NCI-H748 treated with DMSO at 0.1 percent for 48 hours (cell line): ENCODE measurements at places on chromosomes 12 and 14.

DNA sequence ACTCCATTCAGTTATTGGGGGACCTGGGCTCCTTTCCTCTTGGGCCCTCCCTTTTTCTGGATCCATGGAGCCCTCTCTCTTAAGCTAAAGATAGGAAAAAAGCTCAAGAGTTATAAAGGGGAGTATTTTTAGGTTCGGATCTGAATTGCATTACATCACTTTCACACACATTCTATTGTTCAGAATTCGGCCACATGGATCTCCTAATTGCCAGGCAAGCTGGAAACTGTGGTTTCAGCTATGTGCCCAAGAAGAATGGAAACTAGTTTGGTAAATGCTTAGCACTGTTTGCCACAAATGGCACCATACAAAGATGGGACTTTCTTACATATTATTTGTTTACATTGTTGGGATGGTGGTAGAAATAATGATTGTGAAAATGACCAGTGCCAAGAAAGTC lies 145.6 kb downstream of the LRIG3 start:
- no peak for DNase-seq

- DNase-seq, result no peak
These were observed 54.2 kb upstream of the BCL2L14 start for GRCh38 chr12:12016284-12017100.

GRCh38 chr12:12467688-12468261 lies 94.9 kb downstream of the DUSP16 start:
- DNase-seq, result no peak

GRCh38 chr12:120132863-120133385 lies 16.4 kb upstream of the RAB35 start:
- no peak for DNase-seq

DNA sequence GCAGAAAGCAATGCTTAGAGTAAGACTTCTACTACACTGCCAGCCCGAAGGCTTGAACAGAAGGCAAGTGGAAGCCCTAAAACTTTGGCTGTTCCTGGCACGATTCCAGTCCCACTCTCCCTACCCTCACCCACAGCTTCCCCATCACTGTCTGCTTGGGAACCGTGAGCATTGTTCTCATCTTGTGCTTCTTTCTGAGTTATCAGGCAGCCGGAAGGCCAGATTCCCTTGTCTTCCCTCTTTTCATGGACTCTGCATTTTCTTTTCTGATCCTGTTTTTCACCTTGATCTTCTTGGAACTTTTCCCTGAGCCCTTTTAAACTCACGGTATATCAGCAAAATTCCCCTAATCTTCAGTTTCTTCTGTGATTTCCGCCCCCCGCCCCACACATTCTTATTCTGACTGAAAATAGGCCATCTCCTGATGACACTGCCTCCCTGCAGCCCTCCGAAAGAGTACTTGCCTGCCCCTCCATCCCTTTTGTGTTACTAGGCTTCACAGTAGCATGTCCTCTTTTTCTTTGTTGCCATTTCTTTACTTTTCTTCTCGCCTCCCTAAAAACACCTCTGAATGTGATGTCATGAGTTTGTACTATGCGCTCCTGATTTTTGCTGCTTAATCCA lies 29.9 kb downstream of the RCOR1 start:
- no peak for DNase-seq

DNA sequence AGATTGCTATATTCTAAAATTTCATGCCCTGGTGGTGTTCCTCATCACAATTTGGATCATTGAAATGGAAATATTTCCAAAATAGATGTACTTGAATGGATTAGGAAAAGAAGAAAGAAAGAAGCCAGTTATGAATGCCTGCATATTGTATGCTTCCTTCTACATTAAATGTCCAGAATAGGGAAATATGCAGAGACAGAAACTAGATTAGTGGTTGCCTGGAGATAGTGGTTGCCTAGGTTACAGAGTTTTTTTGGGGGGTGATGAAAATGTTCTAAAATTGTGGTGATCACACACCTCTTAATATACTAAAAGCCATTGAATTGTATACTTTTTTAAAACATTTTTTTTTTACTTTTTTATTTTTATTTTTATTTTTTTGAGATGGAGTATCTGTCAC lies 18.0 kb downstream of the TUBA1A start:
- no peak for DNase-seq

DNA sequence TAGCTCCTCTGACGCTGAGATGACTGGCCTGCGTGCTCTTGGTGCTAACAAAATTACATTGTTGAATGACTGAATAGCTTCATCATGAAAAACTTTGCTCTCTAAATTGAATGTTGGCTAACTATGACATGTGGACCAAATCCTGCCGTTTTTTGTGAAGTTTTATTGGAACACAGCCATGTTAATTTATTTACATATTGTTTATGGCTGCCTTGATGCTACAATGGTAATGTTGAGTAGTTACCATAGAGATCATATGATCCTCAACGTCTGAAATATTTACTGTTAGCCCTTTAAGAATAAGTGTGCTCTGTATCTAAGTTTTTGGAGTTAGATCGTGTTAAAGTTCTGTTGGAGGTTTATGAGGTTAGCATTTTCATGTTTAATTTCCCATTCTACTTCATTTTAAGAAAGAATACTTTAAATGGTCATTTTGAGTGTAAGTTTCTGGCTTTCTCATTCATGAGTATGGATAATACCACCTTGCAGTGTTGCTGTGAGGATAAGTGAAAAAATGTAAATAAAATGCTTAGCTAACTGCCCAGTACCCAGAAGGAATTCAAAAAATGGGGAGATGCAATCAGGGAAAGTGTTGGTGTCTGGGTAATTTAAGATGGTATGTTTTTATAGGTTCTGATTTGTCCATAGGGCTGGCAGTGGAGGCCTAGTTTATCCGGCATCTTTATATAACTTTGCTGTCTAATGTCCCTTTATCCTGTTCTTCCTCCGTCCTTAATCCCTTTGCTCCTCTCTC lies 35.3 kb downstream of the NUBPL start:
- no peak for DNase-seq

DNA sequence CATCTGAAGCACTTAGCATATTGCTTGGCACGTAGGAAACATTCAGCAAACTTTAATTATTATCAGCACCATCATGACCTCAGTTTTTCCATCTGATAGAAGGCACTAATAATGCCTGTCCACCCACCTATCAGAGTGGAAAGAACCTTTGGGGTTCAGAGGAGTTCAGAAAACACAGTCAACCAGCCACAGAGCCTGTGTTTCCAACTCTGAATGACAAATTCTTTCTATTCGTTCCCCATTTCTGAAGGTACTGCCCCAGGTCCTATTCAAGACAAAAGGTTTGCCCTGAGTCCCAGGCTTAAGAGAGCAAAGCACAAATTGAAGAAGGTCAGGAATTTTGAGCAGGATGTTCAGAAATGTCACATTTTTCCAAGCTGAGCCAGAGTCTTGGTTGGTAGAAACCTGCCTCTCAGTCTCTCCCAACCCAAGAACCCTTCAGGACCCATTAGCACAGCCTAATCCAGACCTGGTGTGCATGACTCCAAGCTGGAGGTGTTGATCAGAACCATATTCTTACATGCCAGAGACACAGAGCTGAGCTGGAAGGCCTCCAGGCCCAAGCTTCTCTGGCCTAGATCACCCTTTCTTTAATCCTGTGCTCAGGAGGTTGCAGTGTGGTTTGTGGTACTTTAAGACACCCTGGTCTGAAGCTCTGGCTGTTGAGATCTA lies 114.4 kb downstream of the TBX5 start:
- DNase-seq, result no peak

DNA sequence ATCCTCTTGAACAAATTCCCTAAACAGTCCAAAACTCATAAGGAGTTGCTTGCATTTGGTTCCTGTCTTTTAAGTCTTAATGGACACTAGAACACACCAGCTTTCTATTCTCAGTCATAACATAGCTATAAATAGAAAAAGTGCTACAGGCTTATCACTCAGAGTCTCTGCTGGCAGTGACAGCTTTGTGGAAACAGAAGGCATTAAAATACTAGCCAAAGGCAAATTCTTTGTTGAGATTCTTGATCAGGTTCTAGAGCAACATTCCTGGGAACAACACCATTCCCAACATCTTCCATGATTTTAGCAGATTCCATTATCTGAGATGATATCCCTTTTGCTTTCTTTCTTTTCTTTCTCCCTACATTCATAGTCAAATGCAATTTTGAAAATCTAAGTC lies 207.7 kb upstream of the PLEKHG7 start:
- no peak for DNase-seq

DNA sequence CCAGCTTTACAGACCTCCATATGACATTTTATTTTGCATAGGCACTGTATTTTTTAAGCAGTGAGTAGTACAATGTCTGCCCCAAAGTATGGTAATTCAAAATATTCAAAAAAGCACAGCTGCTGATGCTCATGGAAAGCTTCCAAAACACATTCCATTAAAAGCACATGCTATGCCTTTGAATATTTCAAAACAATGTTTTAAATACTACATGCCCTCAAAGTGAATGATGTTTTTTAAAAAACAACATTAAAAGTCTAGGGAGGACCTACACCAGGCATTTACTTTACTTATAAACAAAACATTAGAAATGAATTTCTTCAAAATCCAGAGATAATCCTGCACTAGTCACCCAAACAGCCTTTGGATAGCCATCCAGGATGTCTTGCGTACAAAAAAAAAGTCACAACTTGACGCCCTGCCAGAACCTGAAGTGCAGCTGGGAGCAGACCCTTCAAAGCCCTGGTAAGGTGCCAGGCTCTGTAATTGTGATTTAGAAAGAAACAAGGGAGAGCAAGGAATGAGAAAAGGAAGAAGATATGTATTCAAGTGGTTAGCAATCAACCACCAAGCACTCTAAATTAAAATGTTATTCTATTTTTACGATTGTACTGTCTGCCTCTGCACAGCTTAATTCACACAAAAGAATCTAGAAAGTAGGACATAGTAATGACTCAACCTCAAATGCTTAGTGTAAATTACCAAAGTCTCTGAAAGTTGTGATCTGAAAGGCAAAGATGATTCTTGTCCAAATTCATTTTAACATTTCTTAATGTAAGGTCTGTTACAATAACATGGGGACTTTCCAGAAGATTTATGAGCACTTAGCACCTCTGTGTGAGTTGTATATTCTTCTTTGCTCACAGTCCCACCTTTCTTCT lies 31.9 kb downstream of the CEP83 start:
- no peak for DNase-seq

DNA sequence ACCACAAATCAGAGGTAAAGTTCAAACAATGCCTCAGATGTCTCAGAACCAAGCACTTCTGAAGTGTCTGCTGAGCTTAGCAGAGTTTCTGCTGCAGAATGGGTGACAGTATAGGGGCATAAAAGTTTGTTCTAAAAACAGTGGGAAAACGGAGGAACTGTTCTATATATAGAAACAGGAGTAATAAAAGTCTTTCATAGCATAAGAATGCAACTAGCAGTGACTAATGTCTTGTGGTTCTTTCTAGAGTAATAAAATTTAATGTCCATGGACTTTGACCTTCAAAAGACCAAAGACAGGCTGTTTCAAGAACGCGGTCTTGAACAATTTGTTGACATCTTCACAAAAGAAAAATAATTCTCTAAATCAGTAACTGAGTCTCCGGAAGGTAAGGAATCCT lies 107.5 kb upstream of the FAR2 start:
- no peak for DNase-seq

GRCh38 chr12:63935361-63935760 lies 90.9 kb downstream of the SRGAP1 start:
- DNase-seq, result no peak

GRCh38 chr14:68363843-68364767 lies 428.8 kb downstream of the ZFP36L1 start:
- DNase-seq, result no peak

DNA sequence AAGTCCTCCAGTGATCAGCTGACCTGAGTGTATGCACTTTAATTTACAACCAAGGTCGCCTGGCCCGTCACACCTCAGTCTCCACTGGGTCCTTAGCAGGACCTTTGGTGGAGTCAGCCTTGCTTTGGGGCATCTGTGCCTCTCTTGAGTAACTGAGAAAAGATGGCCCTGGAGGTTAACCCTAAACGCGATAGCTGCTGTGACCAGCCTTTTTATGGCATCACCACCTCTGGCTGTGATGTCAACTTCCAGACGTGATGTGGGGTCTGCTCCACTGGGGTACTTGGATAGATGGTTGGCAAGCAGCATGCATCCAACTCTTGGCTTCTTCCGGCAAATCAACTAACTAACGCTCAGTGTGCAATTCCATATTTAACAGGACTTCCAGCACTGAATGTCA lies 122.8 kb upstream of the RTL1 start:
- no peak for DNase-seq

DNA sequence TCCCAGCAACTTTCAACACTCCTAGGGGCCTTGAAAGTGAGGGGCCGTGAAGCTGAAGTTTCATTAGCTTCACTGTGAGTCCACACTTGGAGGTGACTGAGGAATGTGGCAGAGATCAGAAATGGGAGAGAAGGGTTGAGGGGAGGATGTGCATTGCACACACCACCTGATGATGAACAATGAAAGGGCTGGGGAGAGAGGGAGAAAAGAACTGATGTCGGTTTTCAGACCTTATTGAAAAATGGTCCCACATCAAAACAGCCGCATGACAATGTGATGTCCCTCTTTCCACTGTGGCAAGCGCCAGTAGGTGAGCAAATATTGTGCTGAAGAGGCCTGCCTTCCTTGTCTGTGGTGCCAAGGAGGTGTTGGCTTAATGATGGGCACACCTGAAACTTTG lies 32.3 kb upstream of the ATP23 start:
- DNase-seq, result no peak

DNA sequence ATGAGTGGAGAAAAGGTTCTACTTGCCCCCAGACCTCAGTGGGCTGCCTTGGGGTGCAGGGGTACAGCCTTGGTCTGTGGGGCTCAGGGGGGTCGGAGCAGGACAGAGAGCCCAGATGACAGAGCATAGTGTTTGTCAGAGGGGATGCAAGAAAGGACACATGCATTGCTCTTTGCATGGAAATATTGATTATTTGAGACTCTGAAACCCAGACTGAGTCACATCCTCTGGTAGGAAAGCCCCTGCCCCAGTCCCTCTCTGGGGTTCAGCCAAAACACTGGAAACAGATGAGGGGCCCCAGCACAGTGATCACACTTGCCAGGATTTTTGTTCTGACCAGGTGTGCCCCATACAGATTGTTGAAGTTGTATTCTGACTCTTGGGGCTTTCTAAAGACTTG lies 1094.4 kb downstream of the BCL11B start:
- no peak for DNase-seq

DNA sequence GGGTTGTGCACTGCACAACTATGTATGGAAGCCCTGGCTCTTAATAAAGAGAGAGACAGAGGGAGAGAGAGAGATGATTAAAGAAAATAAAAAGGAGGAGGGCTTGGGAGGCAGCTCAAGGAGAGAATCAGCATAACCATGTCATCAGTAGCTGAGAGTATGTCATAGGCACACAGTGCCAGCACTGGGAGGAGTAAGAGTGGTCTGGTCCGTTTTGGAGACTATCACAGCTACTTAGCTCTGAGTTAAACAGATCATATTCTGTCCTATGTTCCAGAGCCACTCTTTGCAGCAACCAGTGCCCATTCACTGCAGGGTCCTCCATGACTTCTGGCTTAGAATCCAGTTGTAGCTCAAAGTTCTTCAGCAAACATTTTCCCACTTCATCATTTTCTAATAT lies 59.0 kb downstream of the GTF2A1 start:
- no peak for DNase-seq

DNA sequence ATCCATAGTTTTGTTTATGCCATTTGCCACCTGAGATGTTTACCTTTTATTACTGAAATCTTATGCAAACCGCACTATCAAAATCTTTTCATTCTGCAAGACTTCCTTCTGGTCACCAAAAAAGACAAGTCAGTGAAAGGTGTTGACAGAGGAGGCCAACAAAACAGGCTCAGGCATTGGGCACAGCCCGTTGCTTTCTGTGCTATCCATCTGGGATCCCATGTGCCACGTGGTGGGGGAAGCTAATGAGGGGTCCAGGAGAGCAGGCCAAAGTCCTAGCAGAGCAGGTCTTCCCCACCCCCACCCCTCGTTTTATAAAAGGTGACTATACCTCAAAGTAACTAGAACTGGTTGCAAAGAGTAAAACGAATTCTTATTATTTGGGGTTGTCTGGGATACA lies 1.2 kb downstream of the ALDH1L2 start:
- DNase-seq, result no peak
